Smooth muscle cell of the coronary artery (primary cell): ENCODE measurements at places on chromosomes 2 and 18. TPM values are rescaled to one million over a fixed set of nuclear protein-coding genes. Genes with fewer than 3 reads are reported as not detected.

PDE1A gene
- total RNA-seq = 6.5 and 26.8 TPM in 2 replicates

GAL3ST2 gene
- total RNA-seq = 0.23 TPM in 1 of 2 replicates, not detected in the other

PDCD1 gene
- not detected in 2 replicates for total RNA-seq

ALKAL2 gene
- total RNA-seq = not detected in 2 replicates

EMILIN2 gene
- 1.1 and 25.3 TPM in 2 replicates for total RNA-seq

NOL4 gene
- total RNA-seq = not detected in 2 replicates

REG1B gene
- not detected in 2 replicates for total RNA-seq
